ENCODE measurements at places on chromosomes 1 and 21. TPM values are rescaled to one million over a fixed set of nuclear protein-coding genes. Genes with fewer than 3 reads are reported as not detected.

The TMEM63A gene
- total RNA-seq: 58.1 TPM

The NOTCH2 gene
- 66.4 TPM for total RNA-seq

The PDC gene
- not detected for total RNA-seq

The FOXD2 gene
- total RNA-seq: 3.0 TPM

The BGLAP gene
- total RNA-seq: 5.1 TPM

The FBLIM1 gene
- total RNA-seq: 3.1 TPM

The SLC5A3 gene
- total RNA-seq: 13.7 TPM

The MANEAL gene
- total RNA-seq: 19.4 TPM

The CYP4A22 gene
- total RNA-seq: not detected

The PLEKHG5 gene
- 39.9 TPM for total RNA-seq

The VSIG8 gene
- total RNA-seq: not detected

The TRIM17 gene
- not detected for total RNA-seq

The CD5L gene
- total RNA-seq: not detected

The AMY1C gene
- total RNA-seq: not detected

The PAQR6 gene
- total RNA-seq: 20.0 TPM

The UHMK1 gene
- total RNA-seq: 46.7 TPM

The MTARC1 gene
- 0.16 TPM for total RNA-seq

The ADCY10 gene
- 0.05 TPM for total RNA-seq

The DISP1 gene
- total RNA-seq: 3.0 TPM

The RIPPLY3 gene
- total RNA-seq: not detected

The ATP6V1G3 gene
- total RNA-seq: not detected

The ICOSLG gene
- 0.27 TPM for total RNA-seq

The BRINP2 gene
- total RNA-seq: 1.5 TPM

The DIPK1A gene
- total RNA-seq: 0.68 TPM

The FCRLB gene
- total RNA-seq: 8.6 TPM

The PRDX6 gene
- total RNA-seq: 250 TPM

The CD84 gene
- not detected for total RNA-seq

The MPC2 gene
- 30.3 TPM for total RNA-seq

The CHI3L1 gene
- total RNA-seq: not detected

The PADI4 gene
- not detected for total RNA-seq

The PRAMEF8 gene
- not detected for total RNA-seq

The ANKRD35 gene
- total RNA-seq: not detected

The RNF115 gene
- total RNA-seq: 13.4 TPM

The CCDC27 gene
- not detected for total RNA-seq

The LCE2B gene
- total RNA-seq: not detected

The USH2A gene
- 0.03 TPM for total RNA-seq

The HPDL gene
- total RNA-seq: 20.7 TPM

The KCND3 gene
- total RNA-seq: 0.11 TPM

The GRHL3 gene
- 0.45 TPM for total RNA-seq

The PTGER3 gene
- not detected for total RNA-seq

The CELA2A gene
- total RNA-seq: not detected

The OLFM3 gene
- total RNA-seq: not detected

The RNF207 gene
- total RNA-seq: 11.7 TPM

The OR2T11 gene
- total RNA-seq: not detected

The CELA2B gene
- total RNA-seq: not detected

The GUCA2B gene
- total RNA-seq: not detected

The CYP4A11 gene
- not detected for total RNA-seq

The AMY1B gene
- not detected for total RNA-seq

The CFAP45 gene
- total RNA-seq: 2.5 TPM

The TAS1R1 gene
- 0.04 TPM for total RNA-seq

The CDA gene
- not detected for total RNA-seq

The KCNQ4 gene
- 0.05 TPM for total RNA-seq

The KISS1 gene
- 12.4 TPM for total RNA-seq
